ENCODE measurements at places on chromosomes 4 and X. TPM values are rescaled to one million over a fixed set of nuclear protein-coding genes. Genes with fewer than 3 reads are reported as not detected.

CFAP47 gene
- total RNA-seq, result not detected

SRPX2 gene
- 39.1 TPM for total RNA-seq

TEX13D gene
- not detected for total RNA-seq

NAP1L3 gene
- total RNA-seq, result 0.63 TPM

GRCh38 chr4:170872794-170873193 lies 783.0 kb upstream of the AADAT start:
- no peaks in the 10 kb centered on the region for H3K36me3 ChIP-seq
- no peak for DNase-seq
- H3K27me3 ChIP-seq, result no peaks in the 10 kb centered on the region
- no peaks in the 10 kb centered on the region for H3K4me1 ChIP-seq
- H3K27ac ChIP-seq, result no peak overlapping the region
- H3K4me3 ChIP-seq, result no peak overlapping the region

DNA sequence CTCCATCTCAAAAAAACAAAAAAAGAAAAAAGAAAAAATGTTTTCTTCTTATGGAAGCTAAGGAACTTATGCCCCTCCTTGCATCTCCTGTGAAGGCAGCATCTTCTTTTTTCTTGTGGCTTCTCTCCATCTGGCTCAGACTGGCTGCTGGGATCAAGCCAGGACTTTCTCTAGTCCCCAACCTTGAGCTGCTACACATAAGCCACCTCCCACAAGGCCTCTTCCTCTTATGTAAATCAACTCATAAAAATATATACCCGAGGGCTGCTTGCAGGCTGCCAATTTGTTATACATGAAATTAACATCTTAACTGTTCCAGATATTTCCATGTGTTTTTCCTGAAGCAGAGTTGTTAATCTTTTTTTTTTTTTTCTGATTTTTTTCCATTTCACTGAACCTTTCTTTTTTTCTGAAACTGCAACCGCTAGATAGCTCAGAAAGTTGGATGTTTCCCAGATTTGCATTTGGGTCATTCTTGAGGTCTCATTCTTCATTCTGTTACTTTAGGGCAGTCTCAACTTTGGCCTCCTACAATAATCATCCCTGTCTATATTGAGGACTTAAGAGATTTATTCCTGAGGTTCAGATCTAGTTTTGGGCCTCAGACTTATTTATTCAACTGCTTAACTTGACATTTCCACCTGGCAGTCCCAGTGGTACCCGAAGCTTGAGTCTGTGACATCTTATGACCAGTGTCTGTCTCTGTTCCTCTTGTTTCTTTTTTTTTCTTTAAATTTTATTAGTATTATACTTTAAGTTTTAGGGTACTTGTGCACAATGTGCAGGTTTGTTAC lies 10.3 kb downstream of the SNX25 start:
- no peak for DNase-seq
- no peaks in the 10 kb centered on the region for H3K36me3 ChIP-seq
- no peak overlapping the region for H3K4me3 ChIP-seq
- no peak overlapping the region for H3K27ac ChIP-seq

DNA sequence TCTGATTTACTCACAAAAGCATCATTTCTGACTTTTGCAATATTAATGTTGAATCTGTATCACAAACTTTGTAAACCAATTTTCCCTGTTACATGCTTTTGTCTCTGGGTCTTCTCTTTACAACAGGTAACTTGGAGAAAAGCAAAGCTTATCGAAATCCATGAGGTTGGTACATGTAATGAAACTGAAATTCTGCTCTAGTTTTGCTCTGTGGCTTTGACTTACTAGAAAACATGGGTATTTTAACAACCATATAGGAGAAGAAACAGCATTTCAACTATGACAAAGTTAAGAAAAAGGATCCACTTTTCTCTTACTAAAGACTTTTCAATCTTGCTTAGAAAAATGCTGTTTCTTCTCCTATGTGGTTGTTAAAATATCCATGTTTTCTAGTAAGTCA lies 645.8 kb downstream of the STIM2 start:
- no peak overlapping the region for H3K27ac ChIP-seq
- H3K4me3 ChIP-seq, result no peak overlapping the region

- no peak for DNase-seq
- no peaks in the 10 kb centered on the region for H3K4me1 ChIP-seq
- H3K36me3 ChIP-seq, result no peaks in the 10 kb centered on the region
Measured at GRCh38 chr4:18582841-18583240, 561.3 kb upstream of the LCORL start.

DNA sequence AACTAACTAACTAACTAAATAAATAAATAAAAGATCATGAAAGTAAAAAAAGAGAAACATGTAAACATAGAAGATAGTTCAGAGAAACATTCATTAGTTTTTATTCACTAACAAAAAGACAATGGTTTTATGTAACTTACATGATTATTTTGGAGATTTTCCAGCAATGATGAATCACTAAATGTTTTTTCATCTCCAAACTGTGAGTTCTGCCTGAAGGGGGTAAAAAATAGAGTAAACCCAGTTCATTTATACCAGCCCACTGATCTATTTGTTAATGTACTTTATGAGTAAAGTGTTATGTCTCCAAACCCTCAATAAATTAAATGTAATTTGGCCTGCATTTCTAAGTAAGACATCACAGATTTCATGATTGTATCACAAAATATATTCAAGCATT lies 101.1 kb downstream of the ATP8A1 start:
- no peak for DNase-seq
- no peak overlapping the region for H3K4me3 ChIP-seq
- H3K36me3 ChIP-seq, result no peaks in the 10 kb centered on the region

DNA sequence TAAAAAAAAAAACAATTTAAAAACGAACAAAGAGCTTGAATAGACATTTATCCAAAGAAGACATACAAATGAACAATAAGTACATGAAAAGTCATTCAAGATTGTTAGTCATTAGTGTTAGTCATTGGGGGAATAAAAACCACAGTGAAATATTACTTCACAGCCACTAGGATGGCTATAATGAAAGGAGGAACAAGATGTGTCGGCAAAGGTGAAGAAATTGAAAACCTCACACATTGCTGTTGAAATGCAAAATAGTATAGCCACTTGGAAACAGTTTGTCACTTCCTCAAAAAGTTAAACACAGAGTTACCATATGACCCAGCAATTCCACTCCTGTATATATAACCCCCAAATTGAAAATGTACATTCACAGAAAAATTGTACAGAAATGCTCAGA lies 45.2 kb upstream of the SLC39A8 start:
- H3K27me3 ChIP-seq, result no peaks in the 10 kb centered on the region
- no peaks in the 10 kb centered on the region for H3K36me3 ChIP-seq
- H3K4me3 ChIP-seq, result no peak overlapping the region
- no peak overlapping the region for H3K27ac ChIP-seq
- H3K4me1 ChIP-seq, result no peaks in the 10 kb centered on the region

GRCh38 chr4:112057470-112057869 lies 87.8 kb upstream of the FAM241A start:
- no peak for DNase-seq
- H3K27ac ChIP-seq, result no peak overlapping the region
- no peaks in the 10 kb centered on the region for H3K4me1 ChIP-seq
- H3K4me3 ChIP-seq, result no peak overlapping the region
- H3K27me3 ChIP-seq, result no peaks in the 10 kb centered on the region

GRCh38 chr4:88012647-88013046 lies 5.2 kb downstream of the PKD2 start:
- H3K36me3 ChIP-seq, result no peaks in the 10 kb centered on the region
- no peak overlapping the region for H3K27ac ChIP-seq
- peaks cover 21% of the 10 kb centered on the region for H3K4me1 ChIP-seq
- no peaks in the 10 kb centered on the region for H3K27me3 ChIP-seq
- H3K4me3 ChIP-seq, result no peak overlapping the region
- DNase-seq, result no peak

GRCh38 chrX:130216320-130216719 lies 44.6 kb downstream of the RAB33A start:
- DNase-seq, result no peak
- no peak overlapping the region for H3K4me3 ChIP-seq
- H3K27me3 ChIP-seq, result no peaks in the 10 kb centered on the region
- no peaks in the 10 kb centered on the region for H3K4me1 ChIP-seq

- no peak overlapping the region for H3K4me3 ChIP-seq
- no peak for DNase-seq
- no peaks in the 10 kb centered on the region for H3K27me3 ChIP-seq
- H3K36me3 ChIP-seq, result no peaks in the 10 kb centered on the region
Measured at GRCh38 chrX:125298871-125299270, 20.8 kb upstream of the TEX13C start.

GRCh38 chr4:153439831-153440230 lies 26.3 kb upstream of the TMEM131L start:
- H3K36me3 ChIP-seq, result no peaks in the 10 kb centered on the region
- H3K4me1 ChIP-seq, result peaks cover 12% of the 10 kb centered on the region
- H3K4me3 ChIP-seq, result no peak overlapping the region
- no peak overlapping the region for H3K27ac ChIP-seq

DNA sequence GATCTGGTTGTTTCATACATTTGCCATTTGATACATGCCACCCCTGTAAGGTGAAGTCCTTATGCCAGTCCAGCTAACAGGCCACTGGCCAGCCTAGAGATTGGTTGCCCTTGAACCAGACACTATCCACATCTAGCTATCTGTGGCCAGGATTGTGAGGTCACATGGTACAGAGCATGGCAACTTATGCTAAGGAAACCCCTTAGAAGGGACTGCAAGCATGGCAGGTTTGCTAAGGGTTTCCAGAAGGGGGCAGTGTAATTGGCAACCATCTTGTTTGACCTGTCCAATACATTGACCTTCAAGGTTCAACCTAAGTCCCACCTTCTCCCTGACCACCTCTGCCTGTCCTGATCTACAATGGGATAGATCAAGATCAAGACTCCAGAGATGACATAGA lies 47.5 kb downstream of the SMC1A start:
- no peak overlapping the region for H3K27ac ChIP-seq
- no peak for DNase-seq
- no peaks in the 10 kb centered on the region for H3K4me1 ChIP-seq
- H3K36me3 ChIP-seq, result peaks cover 24% of the 10 kb centered on the region

DNA sequence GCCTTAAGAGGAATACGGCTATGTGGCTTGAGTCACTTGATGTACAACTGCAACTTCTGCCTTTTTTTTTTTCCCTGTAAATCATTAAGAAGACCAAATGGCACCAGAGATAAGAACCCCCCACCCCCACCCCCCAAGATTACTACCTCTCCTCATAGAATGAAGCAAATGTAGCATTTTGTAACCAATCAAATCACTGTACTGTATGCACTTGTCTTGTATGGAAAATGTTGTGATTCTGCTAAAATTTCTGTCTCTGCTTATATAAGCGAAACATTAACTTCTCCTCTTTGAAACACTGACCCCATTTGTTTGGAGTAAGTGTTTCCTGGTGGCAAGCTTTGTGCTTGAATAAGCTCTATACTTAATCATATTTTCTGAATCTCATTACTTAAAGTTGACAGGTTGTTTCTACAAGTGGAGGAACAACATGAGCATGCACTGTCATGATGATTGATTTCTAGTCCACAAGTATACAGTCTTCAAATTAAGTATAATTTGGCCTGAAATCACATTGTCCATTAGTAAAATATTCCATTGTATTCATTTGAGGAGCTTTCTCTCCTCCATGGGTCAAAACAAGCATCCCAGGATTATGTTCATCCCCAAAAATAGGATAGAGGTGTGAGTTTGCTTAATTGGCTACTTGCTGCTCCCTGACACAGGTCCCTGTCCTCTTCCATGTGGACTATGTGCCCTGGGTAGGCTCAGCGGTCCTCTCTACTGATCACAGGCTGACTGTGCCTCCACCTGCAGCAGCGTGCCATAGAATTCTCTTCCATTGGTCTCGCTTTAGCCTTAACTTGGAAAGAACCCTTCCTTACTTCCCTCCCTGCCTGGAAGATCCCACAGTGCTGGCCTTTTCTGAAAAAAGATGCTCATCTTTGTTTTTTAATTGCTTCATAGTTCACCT lies 104.0 kb upstream of the BMP2K start:
- no peaks in the 10 kb centered on the region for H3K36me3 ChIP-seq
- no peak overlapping the region for H3K27ac ChIP-seq
- no peak overlapping the region for H3K4me3 ChIP-seq
- no peak for DNase-seq

- H3K4me1 ChIP-seq, result no peaks in the 10 kb centered on the region
- DNase-seq, result no peak
- H3K27me3 ChIP-seq, result no peaks in the 10 kb centered on the region
- no peak overlapping the region for H3K27ac ChIP-seq
- H3K4me3 ChIP-seq, result no peak overlapping the region
- H3K36me3 ChIP-seq, result no peaks in the 10 kb centered on the region
Measured at GRCh38 chrX:39564751-39565150, 533.0 kb downstream of the BCOR start.

DNA sequence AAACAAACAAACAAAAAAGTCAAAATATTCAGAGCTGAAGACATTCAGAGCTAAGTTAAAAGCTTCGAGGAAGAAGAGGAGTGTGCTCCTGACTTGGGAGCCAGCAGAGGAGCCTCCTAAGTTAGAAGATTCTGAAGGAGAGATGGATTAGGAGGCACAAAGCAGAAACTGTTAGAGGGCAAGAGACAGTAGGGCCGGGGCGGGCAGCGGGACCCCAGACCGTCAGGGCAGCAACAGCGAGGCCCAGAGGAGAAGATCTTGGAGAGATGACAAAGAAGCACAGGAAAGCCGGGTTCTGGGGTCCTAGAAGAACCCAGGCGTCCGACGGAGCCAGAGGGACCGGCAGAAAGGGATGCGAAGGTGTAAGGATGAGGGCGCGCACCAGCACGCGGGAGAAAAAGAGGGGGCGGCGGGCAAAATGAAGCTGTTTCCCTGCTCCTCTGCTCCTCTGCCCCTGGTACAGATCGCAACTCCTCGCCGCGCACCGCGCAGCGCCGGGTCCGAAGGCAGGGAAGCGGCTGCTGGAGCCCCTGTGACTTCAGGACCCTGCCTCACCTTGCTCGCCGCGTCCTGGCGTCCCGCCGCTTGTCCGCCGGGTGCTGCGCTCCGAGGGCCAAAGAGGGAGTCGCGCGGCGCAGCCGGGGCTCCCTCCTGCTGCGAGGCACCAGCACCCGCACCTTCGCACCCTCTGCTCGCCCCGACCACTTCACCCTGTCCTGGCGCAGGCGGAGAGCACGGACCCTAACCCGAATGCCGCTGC lies 477 bp downstream of the KLHL13 start:
- H3K27me3 ChIP-seq, result peaks cover 4% of the 10 kb centered on the region
- peak overlapping the region; percentile 62 for H3K4me3 ChIP-seq
- H3K4me1 ChIP-seq, result no peaks in the 10 kb centered on the region
- H3K36me3 ChIP-seq, result no peaks in the 10 kb centered on the region
- peak overlapping the region; percentile 77 for H3K27ac ChIP-seq

DNA sequence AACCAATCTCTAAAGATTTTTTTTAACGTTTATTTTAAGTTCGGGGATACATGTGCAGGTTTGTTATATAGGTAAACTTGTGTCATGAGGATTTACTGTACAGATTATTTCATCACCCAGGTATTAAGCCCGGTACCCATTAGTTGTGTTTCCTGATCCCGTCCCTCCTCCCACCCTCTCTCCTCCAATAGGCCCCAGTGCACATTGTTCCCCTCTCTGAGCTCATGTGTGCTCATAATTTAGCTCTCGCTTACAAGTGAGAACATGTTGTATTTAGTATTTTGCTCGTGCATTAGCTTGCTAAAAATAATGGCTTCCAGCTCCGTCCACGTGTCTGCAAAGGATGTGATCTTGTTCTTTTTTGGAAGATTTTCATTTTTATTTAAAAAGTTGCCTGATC lies 2309.4 kb upstream of the AGA start:
- H3K27me3 ChIP-seq, result no peaks in the 10 kb centered on the region
- no peaks in the 10 kb centered on the region for H3K36me3 ChIP-seq
- no peak overlapping the region for H3K27ac ChIP-seq
- no peak overlapping the region for H3K4me3 ChIP-seq

Measured in heart left ventricle (tissue), 16 donors.